ENCODE measurements at places on chromosomes 5 and 9.

DNA sequence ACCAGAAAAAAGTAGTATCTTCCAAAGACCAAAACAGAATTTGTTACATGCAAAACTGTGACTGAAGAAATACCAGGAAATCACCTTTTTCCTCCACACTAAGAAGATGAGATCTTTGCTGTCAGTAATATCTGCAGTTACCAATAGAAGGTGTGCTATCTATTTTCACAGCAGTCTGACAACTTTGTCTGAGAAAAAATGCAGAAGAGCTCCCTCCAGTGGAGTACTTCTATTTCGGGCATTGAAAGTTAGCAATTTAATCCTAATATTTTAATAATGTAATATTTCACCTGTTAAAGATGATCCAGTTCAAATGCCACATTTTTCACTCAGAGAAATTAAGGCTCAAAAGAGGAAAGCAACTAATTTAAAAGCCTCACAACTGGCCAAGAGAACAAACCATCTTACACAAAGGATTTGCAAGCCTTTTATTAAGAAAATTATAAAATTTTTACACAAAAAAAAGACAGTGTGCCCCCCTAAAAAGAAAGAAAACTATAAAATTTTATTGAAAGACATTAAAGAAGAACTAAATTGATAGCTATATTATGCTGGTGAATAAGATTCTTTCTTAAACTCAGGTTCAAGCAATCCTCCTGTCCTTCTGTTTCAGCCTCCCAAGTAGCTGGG, 50.6 kb downstream of the DEPDC1B start:
- no peak for DNase-seq

GRCh38 chr5:73205305-73205704, 32.3 kb downstream of the TMEM174 start:
- no peak for DNase-seq

DNA sequence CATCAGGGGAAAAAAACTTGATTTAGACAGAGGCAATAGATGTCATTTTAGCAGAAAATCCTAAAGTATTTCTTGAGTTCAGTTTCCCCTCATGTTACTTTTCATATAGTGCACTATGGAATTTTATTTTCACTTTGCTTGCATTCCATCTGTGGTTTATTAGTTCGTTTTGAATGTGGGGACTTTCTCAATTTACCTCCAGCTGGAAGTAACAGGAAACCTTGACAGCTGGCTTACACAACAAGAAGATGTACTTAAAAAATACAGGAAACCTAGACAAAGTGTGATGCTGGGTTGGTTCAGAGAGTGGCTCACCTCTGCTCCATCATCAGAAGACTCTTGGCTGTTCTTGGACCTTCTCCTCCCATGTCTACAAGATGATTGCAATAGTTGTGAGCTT, 567.0 kb downstream of the CETN3 start:
- DNase-seq, result no peak

DNA sequence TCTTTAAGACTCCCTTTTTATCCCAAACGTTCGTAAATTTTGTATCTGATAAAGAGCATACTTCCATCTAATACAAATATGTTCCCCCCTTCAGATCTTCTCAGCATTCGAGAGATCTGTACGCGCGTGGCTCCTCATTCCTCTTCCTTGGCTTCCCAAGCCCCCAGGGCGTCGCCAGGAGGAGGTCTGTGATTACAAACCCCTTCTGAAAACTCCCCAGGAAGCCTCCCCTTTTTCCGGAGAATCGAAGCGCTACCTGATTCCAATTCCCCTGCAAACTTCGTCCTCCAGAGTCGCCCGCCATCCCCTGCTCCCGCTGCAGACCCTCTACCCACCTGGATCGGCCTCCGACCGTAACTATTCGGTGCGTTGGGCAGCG, 19.9 kb downstream of the CDKN2A start:
- DNase-seq, result no peak

DNA sequence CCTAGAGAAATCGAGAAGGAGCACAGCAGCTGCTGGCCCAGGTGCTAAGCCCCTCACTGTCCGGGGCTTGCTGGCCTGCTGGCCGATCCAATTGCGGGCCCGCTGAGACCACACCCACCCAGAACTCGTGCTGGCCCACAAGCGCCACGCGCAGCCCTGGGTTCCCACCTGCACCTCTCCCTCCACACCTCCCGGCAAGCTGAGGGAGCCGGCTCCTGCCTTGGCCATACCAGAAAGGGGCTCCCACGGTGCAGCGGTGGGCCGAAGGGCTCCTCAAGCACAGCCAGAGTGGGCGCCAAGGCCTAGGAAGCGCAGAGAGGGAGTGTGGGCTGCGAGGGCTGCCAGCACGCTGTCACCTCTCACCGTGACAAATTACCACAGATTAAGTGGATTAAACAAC, 6.8 kb upstream of the BNC2 start:
- DNase-seq, result no peak

DNA sequence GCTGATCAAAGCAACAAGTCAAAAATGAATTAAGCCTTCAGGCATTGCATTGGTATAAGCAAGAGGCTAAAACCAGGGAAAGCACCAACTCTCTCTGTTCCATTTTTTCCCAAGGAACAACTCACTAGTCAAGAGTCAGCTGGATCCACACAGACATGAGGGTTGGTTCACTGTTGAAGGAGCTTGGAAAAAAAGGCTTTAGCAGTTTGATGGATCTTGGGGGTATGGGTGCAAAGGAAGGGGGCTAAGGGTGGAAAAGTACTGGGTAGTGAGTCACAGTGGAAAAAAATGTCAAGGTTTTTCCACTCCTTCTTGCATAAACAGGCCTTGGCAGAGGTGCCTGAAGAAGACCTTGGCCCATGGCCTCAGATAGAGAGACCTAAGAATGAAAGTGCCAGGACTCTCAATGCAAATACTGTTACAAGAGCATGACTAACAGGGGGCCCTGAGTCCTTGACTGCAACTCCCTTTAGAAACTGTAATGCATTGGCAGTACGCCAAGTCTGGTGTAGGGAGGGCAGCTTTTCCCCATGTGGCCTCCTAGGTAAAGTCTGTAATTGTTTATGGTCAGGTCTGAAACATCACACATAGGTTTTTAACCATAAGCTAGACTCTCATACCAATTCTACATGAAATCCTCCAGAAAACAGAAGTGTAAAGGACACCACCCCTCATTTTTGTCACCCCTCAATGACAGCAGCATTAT, 23.7 kb downstream of the ACTL7A start:
- DNase-seq, result peak; percentile 24

- no peak for DNase-seq
Measured at GRCh38 chr9:114149765-114150340, 5.5 kb upstream of the COL27A1 start.

- no peak for DNase-seq
Measured at GRCh38 chr9:90308691-90309090, 333.9 kb downstream of the DIRAS2 start.

DNA sequence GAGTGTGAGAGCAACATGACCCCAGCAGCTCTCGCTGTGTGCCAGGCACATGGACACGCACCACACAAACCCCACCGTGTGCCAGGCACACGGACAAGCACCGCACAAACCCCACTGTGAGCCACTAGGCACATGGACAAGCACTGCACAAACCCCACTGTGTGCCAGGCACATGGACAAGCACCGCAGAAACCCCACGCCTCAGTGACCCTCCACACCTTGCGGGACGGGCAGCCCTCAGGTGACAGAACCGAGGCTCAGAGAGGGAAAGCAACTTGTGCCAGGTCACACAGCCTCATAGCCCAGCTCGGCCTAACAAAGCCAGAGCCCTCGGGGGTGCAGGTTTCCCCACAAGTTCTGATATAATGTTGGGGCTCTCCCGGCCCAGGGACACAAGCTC, 2.0 kb upstream of the GPSM1 start:
- DNase-seq, result no peak

All from brain pericyte (primary cell).